Anterior cingulate cortex (tissue), 58 donors: ENCODE measurements at places on chromosomes 7 and 10.

DNA sequence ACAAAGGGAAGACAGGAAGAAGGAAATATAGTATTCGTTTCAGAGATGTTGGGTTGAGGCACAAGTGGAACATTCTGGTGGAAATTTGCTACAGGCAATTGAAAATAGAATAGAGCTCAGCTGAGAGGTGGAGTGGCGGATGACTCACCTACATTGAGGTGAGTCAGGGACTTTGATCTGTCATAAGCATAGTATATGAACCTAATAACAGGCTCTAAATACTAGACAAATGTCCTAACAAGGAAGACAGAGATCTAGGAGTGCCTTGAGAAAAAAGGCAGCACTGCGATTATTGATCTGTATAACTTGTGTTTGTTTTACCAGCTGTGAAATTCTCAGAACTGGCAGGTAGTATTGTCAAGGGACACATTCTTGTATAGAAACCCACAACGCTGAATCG lies 907 bp upstream of the IFRD1 start:
- DNase-seq = no peak

DNA sequence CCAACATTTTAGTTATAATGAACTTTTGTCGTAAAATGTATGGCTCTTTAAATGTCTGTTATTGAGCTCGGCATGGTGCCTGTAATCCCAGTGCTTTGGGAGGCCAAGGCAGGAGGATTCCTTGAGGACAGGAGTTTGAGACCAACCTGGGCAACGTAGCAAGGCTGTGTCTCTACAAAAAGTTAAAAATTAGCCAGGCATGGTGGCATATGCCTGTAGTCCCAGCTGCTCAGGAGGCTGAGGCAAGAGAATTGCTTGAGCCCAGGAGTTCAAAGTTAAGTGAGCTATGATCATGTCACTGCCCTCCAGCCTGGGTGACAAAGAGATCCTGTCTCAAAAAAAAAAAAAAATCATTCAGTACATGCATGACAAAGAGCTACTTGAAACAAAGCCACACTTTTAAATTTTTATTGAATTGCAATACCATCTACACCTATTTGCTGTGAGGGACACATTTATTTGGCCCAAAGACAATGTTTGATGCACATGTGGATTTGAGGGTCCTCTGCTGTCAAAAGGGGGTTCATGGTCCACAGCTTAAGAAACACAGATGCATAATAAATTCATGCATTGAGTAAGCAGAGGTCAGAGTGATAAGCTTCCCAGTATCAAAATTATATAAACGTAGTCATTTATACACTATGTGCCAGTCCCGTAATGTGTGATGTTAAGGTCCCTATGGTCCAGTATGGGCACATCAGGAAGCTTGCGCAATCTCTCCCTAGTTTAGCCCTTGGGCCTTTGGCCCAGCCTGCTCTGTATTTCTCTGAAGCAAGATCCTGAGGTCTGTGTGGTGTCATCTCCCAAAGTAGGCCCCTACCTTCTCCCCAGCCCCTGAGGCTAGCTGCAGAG lies 4.4 kb upstream of the MALSU1 start:
- no peak for DNase-seq

DNA sequence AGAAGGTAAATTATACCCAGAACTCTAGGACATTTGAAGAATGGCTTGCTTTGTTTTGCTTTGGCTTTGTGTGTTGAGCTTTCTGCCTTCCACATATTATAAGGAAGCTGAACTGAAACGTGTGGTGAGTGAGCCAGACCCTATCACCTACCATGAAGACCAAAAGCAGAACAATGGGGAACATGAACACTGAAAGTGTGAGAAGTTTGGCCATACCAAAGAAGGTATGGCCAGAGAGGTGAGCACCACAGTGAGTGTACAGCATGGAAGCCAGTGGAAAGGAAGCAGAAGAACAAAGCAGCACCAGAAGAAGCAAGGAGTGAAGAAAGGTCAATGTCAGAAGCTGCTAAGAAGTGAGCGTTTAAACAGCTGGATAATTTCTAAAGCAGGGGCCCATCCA lies 59.7 kb upstream of the CCDC71L start:
- no peak for DNase-seq

DNA sequence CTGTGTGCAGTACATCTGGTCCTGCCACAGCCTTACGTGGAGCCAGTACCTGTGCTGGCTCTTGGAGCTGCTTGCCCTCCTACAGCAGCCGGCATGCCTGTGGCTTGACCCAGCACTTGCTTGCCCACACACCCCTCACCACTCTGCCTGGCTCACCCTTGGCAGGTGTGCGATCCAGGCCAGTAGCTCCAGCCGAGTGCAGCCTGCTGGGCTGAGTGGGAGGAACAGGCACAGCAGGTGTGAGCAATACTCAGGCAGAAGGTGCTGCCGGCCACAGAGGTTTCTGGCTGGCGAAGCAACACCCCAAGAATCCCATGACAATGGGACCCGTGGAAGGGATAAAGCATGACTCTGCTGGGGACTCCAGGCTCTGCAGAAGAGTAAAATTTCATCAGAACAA lies 173.5 kb upstream of the ADCY1 start:
- DNase-seq = no peak

DNA sequence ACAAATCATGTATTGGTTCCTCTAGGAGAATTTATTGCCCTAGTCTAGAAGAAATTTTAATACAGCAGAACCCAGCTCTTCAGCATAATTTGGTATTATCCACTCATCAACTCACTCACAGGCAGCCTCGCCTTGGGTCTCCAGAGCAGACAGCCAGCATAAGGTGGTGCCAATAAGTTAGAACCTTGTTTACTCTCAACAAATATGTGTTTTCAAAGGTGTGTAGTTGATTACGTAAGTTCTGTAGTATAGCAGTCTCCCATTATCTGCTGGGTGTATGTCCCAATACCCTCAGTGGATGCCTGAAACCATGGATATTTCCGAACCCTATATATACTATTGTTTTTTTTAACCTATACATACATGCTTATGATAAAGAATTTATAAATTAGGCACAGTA lies 522.5 kb upstream of the LRRN3 start:
- no peak for DNase-seq

DNA sequence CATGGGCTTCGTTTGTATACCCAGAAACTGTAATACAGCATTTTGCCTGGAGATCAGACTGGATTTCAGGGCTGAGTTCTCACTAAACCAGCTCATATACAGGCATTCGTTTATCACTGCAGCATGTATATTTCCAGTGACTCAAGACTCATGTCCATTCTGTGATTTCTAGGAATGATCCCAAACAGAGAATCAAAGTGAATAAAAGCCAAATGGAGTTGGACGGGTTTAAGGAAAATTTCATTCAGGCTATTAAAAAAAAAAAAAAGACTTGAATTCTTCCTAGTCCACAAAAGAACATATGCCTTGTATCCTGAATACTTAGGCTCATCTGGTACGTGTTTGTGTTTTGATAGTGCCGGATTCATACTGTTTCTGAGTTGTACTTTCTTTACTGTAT lies 46.8 kb downstream of the TET1 start:
- DNase-seq = no peak

DNA sequence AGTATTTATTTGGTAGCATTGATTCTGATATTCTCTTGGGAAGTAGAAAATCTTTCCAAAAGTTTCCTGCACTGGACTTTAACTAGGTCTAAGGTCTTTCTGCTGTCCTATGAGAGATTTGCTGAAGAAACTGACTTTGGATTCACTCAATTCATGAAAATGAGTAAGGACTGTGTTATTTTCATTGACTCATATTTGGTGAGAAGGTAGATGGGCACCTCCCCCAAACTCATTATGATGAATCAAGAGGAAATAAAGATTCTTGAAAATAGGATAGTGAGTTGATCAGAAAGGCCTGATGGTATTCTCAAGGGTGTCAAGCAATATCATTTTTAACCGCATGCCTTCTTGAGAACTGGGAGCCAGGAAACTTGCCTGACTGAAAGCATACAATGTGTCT lies 110.3 kb downstream of the RNF133 start:
- no peak for DNase-seq

DNA sequence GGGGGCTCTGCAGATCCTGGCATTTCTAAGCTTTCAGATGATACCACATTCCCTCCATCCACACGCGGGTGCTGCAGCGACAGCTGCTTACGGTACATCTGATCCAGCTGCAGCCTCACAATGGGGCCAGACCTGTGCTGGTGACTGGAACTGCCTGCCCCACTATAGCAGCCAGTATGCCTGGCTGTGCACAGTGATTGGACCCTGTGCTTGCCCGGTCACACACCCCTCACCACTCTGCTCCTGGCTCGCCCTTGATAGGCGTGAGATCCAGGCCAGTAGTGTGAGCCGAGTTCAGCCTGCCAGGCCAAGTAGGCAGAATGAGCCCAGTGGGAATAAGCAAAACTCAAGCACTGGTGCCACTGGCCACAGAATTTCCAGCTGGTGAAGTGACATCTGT lies 164.8 kb downstream of the NRBF2 start:
- no peak for DNase-seq

GRCh38 chr7:107995184-107996071 lies 7.5 kb downstream of the LAMB1 start:
- DNase-seq = no peak

GRCh38 chr10:11473128-11473760 lies 138.2 kb downstream of the USP6NL start:
- DNase-seq = no peak

DNA sequence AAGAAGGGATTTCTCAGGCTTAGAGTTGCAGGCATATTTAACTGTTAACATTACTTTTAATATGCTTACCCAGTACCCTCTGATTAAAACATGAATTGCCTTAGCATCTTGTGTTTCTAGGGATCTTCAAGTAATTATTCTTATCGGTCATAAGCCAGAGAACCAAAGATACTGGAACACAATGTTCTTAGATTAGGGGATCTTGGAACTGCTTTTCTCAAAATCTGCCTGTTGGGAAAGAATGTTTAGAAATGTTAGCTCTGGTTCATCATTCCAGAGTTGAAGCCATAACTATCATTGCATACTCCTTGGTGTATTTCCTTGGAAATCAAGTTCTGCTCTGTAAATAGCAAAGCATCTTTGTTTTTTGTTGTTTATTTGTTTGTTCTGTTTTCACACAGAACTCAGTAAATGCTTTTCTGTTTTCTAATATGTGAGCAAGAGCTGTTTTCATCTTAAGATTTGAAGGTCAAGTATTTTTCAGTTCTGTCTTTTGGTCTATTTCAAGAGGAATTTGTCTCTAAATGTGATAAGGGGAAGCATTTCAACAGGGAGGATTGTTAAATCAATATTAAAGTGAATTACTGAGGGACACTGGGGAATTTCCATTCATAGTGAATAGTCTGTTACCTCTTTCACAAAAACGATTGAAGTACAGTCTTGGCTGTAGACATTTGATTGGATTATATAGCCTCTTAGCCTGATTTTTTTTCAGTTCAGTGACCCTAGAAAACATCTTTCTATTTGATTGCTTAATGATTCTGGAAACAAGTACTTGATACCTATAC lies 103.2 kb upstream of the CYP26C1 start:
- DNase-seq = no peak

- no peak for DNase-seq
Observed at GRCh38 chr10:132232023-132232951, 45.5 kb downstream of the DPYSL4 start.

GRCh38 chr7:91089382-91089963 lies 174.8 kb upstream of the FZD1 start:
- no peak for DNase-seq

DNA sequence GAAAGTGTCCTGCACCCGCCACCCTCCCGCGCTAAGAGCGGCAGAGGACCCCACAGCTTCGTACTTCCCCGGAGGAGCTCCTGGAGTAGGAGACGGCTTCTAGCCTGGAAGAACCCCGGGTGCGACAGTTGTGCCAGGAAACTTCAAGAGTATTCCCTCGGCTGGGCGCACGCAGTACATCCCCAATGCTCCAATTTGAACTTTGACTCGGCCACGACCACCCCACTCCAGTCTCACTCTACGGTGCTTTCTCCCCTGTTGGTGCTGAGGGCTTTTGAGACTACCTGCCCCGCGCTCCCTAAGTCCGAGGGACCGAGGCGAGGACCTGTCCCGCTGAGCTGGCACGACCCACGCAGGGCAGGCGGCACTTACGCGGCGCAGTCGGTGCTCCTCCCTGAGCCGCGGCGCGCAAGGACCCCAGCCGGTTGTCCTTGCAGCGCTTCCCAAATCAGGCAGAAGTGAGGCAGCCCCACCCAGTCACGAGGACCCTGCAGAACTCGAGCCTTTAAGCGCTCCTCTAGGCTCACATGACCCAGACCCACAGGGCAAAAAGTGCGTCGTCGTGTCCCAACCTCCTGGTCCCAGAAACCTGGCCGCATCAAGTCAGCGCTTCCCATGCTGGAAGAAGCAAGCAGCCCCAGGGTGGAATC lies at the start of gene CPVL:
Gene CPVL (minus strand): TSS at position 481 of the 650 bp plus-strand sequence. CDS start 25,476 bp downstream, outside the sequence.
- DNase-seq = no peak

DNA sequence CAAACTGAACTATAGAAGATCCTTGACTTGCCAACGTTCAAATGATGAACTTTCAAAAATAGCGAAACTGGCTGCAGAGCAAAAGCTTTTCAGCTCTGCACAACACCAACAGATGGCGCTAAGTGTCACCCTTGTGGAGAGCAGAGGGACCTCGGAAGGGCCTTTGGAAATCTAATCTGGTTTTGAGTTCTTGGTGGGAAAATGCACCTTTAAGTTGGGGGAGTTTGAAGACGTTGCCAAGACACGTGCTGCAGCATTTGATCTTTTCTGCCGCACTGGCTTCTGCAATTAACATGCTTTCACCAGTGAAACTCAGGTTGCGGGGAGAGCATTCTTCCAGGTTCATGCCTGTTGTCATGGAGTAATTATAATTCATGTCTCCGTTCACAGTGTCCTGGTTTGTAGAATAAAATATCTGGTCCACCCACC lies 26.3 kb upstream of the WDR11 start:
- no peak for DNase-seq

DNA sequence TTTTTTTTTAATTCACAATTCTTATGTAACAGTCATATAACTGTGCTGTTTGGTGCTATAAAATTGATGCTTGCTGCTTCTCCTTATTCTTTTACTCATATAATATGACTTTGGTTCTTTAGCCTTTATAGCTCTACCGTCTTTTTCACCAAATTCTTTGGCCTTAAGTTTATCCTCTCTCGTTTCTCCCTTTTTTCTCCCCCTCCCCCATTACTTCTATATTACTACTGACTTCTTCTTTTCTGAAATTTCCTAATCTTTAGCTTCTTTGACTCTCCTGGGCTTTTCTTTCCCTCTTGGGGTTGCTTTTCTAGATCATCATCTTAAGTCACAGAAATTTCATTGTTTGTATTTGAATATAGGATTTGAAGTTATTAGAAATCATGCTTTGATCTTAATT lies 3.8 kb downstream of the BCCIP start:
- DNase-seq = no peak

GRCh38 chr7:71974611-71975010 lies 437.5 kb downstream of the CALN1 start:
- DNase-seq = no peak

GRCh38 chr7:107767391-107767790 lies 23.4 kb downstream of the CBLL1 start:
- no peak for DNase-seq

DNA sequence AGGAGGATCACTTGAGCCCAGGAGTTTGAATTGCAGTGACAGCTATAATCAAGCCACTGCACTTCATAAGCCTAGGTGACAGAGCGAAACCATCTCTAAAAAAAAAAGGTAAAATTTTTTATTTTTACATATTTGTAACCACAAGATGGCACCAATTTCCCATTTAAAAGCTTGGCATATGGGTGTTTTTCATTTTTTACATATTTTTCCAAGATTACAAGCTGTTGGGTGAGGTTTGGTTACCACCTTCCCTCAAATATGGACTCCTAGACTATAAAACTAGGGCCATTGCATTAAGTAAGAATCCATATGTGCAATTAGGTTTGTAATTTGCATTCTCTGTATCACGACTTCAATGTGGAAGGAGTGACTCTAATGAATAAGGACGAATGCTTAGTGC lies 129.3 kb upstream of the ACBD5 start:
- DNase-seq = no peak

- no peak for DNase-seq
Observed at GRCh38 chr10:111482621-111483216, 405.9 kb downstream of the ADRA2A start.

GRCh38 chr7:150909200-150909995 lies 57.1 kb downstream of the AOC1 start:
- no peak for DNase-seq
